Activated naive CD4-positive, alpha-beta T cell treated with anti-CD3 and anti-CD28 coated beads, Interleukin-2, amount 10 ng/mL, durations not matched to agents 7 days and 5 days (primary cell): ENCODE measurements at places on chromosomes 3 and 15.

- DNase-seq, result no peak
Measured at GRCh38 chr3:139561959-139562676, 22.6 kb upstream of the RBP1 start.

GRCh38 chr15:61685971-61686370 lies 374.3 kb downstream of the VPS13C start:
- no peak for DNase-seq

DNA sequence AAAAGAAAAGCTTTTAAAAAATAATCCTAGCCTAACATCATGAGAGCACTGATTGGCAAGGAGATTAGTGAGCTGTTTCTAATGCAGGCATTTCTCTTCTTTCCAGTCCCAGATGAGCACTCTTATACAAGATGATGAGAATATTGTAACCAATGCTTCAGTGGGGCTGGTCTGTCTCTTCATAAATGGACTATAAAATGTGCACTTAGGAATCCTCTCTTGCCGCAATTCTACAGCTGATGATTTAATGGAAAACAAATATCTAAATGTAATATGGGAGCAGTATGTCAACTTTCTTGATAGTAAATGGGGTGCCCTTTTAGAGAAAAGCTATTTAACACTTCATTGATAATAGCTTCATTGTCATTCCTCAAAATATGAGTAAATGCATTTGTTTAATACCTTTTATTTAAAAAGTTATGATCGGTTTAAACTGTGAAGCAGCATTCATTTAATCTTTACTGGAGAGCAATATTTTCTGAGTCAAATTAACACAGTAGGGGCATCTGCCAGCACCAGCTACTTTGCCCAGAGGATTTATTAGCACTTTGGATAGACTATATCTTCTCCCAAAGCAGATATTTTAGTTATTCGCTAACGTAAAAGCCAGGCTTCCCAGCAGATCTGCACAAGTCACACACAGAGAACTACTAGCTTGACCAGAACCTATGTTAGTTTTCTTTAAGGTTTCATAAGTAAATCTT lies 985.9 kb downstream of the DIPK2A start:
- DNase-seq, result no peak

- no peak for DNase-seq
Measured at GRCh38 chr15:41407341-41407740, 5.0 kb upstream of the NDUFAF1 start.

DNA sequence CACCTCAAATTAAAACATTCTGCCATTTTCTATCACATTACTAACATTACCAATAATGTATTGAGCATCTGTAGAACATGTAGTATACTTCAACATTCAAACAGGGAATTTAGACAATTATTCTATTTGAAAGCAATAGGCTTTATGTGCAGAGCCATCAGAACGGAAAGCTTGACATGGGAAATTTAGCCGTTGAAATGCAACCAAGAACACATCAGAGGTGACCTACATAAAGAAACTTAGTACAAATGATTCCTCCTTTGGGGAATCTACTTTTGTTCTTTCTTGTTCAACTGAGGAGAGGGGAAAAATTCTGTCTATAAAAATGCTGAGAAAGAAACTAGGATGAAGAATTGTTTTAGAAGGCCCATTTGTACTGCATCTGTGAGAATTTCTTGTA lies 38.6 kb upstream of the RBMS3 start:
- DNase-seq, result no peak

DNA sequence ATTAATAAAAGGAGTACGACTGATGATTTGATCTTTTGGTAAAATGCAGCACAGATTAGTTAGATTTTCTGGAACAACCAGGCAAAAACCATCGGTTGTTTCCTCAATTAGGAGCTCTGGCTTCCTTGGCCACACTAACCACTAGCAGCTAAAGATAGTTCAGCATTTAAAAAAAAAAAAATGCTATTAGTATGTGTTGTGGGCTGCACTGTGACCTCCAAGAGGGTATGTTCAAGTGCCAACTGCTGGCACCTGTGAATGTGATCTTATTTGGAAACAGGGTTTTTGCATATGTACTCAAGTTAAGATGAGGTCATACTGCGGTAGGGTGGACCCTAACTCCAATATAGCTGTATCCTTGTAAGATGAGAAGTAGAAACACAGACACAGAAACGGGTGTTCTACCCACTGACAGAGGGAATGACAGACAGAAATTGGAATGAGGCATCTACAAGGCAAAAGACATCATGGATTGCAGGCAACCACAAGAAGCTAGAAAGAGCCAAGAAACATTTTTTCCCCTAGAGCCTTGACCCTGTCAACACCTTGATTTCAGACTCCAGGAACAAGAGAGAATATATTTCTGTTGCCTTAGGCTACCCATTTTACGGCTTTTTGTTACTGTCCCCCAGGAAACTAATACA lies 534.6 kb upstream of the ROBO2 start:
- no peak for DNase-seq

- DNase-seq, result no peak
Measured at GRCh38 chr3:133857767-133858166, 37.9 kb downstream of the RAB6B start.

DNA sequence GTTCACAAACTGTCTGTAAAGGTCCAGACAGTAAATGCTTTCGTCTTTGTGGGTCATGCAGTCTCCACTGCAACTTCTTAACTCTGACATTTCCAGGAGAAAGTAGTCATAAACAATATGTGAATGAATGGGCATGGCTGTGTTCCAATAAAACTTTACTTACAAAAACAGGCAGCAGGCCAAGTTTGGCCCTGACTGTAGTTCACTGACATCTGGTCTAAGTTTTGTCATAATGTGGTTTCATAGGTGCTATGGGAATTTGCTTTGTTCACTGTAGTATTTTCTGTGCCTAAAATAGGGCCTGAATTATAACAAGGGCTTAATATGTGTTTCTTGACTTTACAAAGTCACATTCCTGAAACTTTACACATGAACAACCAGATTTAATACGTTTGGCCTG lies 186.0 kb upstream of the KBTBD8 start:
- DNase-seq, result no peak

DNA sequence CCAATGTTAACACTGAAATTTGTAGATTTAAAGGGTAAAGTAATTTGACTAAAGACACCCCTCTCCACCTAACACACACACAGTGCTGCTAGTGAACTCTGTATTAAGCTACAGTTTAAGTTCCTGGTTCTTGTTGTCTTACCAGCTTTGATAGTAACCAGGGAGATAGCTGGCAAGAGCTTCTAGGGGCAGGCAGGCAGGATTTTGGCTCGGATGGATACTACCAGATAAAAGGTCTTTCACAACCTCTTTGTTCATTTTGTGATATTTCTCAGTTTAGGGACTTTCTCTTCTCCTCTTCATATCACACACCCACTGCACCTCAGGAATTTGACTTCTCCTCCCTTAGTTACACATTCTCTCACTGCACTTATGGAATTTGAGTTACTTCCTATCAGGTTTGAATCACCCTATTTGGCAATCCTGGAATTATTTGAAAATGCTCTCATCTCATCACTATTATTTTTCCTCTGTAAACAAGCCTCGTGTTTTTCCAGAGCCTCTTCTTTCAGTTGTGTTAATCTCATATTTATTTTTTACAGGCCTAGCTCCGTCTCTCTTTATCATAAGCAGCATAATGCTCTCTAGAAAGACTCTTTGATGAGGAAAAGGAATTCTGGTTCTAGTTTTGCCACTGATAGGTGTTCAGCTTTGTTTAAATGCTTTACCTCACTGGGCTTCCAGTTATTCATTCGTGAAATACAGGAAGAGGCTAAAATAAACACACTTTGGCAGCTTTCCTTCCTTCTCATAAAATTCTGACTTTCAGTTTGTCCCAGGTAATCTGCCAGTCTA lies 23.0 kb upstream of the CLDN1 start:
- no peak for DNase-seq

- DNase-seq, result no peak
Measured at GRCh38 chr3:184565421-184566211, 4.0 kb downstream of the EPHB3 start.

DNA sequence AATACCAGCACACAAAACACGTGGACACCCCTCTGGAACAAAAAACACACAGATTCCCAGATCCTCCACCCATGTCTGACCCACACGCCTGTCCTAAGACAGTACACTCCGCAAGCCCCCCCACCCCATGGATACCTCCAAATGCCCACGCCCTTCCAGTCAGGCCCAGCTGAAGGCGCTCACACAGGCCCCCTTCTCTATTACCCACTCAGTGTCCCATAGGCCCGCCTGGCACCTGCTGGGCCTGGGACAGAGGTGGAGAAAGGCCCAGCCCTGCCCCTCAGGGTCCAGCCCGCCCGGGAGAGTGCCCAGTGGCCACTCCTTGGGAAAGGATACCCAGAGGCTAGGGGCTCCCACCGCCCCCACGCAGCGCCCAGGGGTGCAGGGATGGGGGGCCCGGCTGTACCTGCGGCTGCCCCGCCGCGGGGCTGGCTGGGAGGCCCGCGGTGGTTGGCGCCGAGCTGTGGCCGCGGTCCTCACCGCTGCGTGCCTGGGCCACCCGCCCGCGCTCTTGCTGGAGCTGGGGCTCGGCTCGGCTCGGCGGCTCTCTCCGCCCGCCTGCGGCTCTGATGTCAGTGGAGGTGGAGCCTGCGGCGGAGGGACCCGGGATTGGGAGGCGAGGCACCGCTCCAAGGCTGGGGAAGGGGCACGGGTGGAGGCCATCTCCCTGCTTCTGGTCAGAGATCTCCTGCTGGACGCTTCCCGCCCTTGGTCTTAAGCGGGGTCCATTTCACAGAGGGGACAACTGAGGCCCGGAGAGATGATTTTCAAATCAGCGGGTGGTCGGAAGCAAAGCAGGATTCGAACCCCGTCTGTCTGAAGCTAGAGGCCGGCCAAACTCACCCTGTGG lies at the start of gene CAMK1:
Gene CAMK1, minus strand, starts transcription at position 522 of the 850 bp plus-strand sequence. CDS start 2,198 bp downstream, outside the sequence.
- DNase-seq, result peak; percentile 79

- peak; percentile 56 for DNase-seq
Measured at GRCh38 chr3:45907769-45908705, 21.7 kb downstream of the CCR9 start.

GRCh38 chr3:13177236-13177635 lies 104.0 kb upstream of the IQSEC1 start:
- DNase-seq, result no peak

DNA sequence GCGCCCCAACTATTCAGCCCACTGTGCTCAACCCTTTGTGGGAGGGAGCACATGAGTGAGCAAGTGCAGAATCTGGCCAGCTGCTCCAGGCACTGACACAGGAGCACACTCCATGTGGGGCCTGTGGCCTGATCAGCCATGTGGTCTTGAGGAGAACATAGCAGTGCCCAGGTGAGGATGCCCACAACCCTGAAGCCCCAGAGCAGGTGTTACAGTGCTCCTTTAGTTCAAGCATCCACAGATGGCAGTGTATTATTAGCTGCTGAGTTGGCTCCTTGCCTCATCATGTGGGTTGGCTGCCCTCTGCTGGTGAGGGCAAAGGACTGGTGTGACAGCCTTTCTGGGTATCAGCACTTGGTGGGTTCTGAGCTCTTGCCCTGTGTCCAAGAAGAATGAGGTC lies 1588.2 kb downstream of the SI start:
- no peak for DNase-seq
